Putamen (tissue), 1 donor: ENCODE measurements at places on chromosomes 11 and 22.

DNA sequence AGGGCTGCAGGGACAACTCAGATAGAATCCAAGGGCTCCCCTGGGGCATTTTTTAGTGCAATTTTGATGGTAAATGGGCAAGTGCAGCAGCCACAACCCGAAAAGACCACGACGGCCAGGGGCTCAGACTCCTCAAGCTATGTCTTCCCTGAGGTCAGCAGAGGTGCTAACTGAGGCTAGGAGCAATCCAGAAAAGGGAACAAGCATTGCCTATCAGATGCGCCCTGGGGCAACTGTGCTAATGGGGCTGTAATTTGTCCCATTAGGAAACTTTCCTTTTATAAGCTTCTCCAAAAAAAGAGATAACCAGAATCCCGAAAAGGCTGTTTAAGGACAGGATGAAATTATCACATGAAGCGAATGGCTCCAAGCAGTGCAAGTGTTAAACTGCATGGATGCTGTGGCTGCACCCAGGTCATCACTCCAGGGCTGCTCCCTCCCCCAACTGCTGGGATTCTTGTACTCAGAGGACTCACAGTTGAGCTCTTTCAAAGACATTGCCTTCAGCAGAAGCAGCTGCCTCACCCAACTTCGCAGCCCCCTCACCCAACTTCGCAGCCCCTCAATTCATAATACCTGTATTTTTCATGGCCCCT is 2.8 kb upstream of the CD3E start:
- DNase-seq: no peak

- no peak for DNase-seq
Observed at GRCh38 chr11:1486054-1486825, at the start of gene MOB2. MOB2 (minus strand) TSS chr11:1486779; CDS start chr11:1486556, 223 bp downstream.

- no peak for DNase-seq
Observed at GRCh38 chr11:76839311-76839710, 21.4 kb upstream of the ACER3 start.

GRCh38 chr11:71248656-71249055 is 3.7 kb downstream of the SHANK2 start:
- no peak for DNase-seq

DNA sequence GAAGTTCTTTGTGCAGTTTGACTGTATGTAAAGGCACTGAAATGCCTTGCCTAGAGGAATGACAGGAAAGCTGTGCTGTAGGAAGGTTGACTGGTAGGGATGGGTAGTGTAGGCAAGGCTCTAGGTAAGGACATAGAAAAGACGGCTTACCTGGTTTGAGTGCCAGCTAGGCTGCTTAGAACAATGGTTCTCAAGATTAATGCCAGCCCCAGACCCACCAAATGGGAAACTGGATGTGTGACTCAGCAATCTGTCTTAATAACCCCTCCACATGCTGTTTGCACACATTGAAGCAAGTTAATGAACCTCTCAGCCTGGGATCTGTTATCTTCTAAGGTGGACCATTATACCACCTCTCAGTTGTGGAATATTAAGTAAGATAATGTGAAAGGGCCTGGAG is 3.7 kb downstream of the RPS3 start:
- DNase-seq: no peak

- no peak for DNase-seq
Observed at GRCh38 chr22:22714600-22715335, 70.4 kb downstream of the GGTLC2 start.

GRCh38 chr11:8973121-8973520 is 8.9 kb upstream of the TMEM9B start:
- DNase-seq: no peak

DNA sequence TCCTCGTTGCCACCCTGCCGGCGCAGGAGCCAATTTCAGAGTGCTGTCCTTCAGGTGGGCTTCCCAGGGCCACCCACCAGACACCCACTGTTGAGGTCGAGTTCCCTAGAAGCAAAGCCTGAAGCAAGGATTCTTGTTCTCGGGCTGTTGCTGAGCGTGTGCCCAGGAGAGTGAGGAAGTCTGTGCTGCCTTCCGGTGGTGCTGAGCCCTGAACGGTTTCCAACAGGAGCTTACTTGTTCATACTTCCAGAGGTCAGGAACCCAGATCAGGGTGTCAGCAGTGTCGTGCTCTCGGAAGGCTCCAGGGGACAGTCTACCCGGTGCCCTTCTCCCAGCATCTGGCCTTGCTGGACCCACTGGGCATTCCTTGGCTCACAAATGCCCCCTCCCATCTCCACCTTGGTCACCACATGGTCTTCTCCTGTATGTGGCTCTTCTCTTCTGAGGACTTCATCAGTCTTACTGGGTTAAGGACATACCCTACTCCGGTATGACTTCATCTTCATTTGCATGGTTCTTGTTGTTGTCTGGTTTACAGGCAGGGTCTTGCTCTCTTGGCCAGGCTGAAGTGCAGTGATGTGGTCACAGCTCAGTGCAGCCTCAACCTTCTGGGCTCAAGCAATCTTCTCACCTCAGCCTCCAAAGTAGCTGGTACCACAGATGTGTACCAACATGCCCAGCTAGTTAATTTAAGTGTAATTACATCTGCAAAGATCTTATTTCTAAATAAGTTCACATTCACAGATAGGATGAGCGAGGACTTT is 11.2 kb downstream of the SLC25A1 start:
- no peak for DNase-seq

DNA sequence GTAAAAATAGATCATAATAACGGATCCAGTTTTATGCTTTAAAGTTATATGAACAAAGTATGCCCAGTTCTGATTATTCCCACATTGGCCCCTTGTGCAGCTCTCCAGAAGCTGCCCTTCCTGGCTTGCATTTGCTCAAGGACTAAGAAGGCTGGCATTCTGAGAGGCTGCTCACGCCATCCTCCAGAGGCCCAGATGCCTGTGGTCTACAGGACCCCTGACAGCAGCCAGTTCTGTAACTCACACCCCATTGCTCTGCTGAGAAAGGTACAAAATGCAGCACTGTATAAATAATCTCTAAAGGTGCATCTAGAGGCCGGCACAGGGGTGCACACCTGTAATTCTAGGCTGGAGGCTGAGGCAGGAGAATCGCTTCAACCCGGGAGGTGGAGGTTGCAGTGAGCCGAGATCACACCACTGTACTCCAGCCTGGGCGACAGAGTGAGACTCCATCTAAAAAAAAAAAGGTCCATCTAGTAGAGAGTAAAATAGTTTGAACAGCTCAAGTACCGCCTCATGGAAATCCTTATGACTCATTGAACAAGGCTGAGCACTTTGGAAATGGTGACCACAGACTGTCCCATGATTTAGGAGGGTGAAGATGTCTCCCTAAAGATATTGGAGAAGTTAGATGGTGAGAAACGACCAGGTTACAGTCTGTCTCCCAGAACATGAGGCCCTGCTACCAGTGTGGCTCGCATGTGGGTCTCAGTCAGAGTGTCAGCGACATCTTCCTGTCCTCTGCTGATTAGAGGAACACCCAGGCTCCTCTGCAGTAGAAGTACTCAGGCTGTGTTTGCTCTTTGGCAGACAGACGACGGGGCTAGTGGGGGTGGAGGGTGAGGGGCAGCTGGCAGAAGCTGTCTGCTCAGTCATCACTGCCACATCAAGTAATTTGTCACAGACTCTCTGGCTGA is 56.3 kb downstream of the KREMEN1 start:
- no peak for DNase-seq

DNA sequence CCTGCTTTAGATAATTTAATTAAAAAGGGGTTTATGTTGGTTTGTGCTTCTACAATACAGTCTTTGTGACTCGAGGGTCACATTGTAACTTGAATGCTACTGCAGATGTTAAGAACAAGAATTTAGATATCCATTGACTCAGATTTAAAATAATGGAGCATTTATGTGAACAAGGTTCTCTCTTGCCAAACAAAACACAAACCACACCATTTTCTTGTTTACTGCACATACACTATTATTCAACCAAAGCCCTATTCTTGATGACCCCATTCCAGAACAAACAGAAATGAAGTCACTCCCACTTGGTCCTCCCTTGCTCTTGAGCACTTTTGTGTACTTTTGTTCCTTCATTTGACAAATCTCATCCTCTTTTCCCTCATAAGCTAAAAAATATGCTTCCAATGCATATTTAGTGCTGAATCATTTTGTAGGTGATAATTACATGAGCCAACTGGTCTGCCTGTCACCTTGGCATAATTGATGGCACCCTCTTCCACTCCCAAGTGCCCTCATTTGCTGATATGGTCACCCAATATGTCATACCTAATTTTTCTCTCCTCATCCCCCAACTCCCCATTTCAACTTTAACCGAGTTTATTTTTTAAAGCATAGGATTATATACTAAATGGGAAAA is 2.8 kb downstream of the C11orf71 start:
- DNase-seq: peak; percentile 71

DNA sequence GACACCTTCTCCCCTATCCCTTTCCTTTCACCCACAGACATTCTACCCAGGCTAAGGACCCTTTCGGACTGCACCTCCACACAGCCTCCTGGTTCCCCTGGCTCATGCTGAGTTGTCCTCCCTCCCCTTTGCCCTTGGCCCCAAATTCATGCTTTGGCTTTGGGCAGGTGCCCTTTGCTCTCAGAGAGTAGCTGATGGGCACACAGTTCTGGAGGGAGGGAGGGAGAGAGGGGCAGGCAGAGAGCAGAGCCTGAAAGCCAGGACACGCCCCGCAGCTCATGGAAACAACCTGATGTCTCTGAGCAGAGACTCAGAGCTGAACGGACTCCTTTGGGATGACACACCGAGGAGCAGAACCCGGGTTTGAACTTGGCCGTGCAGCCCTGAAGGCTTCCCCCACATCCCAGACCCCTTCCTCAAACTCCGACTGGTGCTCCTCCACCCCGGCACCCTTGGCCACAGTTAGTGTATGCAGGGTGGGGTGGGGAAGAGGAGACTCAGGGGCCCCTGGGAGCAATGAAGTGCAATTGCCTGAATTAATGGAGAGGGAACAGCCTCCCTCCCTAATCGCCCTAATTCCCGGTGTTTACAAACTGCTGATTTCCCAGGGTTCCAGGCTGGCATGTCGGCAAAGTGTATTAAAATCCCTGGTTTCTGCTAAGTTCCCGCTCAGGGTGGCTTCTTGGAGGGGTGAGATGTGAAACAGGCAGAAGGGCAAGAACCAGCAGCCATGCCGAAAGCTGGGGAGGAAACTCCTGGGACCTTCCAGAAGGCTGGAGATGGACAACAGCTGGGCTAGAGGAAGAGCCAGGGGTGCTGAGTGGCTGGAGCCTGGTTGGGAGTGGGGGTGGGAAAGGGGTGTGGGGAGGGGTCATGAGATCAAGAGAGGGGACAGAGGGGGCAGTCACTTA is 71.2 kb upstream of the SHISAL1 start:
- no peak for DNase-seq

- DNase-seq: no peak
Observed at GRCh38 chr11:95505927-95506426, 275.0 kb upstream of the SESN3 start.
